CD4-positive, alpha-beta T cell treated with Interleukin-4 for 4 hours (primary cell): ENCODE measurements at places on chromosomes 16 and 17.

- DNase-seq, result peak; percentile 6
Measured at GRCh38 chr17:76076765-76077583, 2.0 kb upstream of the ZACN start.

DNA sequence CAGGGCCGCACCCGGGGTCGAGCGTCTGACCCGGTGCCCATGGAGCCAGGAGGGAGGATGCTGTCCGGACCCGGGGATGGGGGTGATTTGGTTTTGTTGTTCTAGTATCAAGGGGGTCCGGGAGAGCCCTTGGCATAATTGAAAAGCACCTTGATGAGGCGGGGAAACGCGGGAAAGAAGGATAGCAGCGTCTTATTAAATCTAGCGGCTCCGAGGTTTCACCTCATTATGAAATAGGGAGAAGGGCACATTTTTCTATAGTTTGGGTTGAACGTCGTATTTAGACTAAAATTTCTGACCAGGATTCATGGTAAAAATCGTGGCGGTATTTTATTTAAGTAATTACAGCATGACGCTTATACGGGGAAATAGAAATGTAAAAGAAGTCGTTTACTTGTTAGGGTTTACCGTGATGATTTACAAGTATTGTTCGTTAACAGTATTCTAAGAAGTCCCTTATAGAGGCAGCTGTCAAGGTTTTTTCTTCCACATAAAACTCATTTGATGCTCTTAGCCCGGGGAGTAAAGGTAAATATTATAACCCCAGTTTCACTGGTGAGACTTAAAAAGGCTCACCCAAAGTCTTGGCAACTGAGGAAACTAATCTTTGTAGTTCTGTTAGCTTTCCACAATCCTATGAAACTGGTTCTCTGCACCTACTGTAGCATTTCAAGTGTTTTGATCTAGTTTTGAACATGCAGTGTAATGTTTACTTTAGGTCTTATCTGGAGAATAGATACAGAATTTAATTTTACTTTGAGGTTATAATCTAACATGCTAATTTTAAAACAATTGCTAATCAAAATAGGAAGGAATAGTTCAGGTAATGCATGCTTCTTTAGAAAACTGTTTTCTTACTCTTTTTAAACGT lies 756 bp downstream of the LUC7L3 start:
- DNase-seq, result no peak

GRCh38 chr16:79483336-79483735 lies 117.2 kb downstream of the MAF start:
- DNase-seq, result no peak

DNA sequence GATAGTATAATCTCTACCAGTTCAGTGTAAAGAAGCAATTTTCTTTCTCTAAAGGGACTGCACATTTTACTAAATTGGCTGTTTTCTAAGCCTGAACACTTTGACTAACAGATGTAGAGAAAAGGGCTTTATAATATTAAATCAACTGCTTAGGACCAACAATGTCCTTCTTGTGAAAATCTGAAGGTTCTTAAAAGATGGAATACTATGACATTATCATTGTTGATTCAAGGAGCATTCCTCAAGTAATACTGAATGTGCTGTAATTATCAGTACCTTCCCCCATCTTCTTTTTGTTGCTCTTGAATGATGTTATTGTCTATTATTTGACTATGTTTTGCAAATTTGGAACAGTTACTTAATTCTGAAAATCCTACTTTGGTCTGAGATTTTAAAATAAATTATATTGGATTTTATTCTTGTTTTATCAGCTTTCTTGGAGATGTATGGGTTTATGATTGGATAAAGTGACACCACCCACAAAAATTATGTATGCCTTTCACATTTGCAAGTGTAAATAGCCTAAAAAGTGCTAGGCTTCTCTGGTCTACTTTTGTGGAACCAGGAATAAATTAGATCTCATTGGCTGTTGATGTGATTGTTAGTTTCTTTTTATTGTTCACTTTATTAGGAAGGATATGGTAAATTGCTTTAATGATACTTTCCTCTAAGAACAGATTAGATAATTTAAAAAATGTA lies 53.0 kb downstream of the TAOK1 start:
- no peak for DNase-seq

DNA sequence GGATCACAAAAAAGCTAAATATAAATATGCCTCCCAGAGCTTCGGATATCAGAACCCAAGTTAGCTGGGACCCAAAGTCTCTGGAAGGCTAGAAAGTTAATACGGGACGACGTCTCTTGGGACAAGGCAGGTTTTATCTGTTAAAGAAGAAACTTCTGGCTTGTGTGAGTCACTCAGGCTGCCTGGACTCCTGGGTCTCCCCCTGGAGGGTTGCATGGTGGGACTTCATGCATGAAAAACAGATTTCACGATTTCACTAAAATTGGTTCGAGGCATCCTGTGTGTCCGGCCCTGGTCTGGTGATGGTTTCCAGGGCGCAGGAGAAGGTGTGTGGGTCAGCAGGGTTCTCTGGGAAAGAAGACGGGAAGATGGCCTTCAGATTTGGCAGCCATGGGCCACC lies 47.0 kb downstream of the COX4I1 start:
- no peak for DNase-seq

DNA sequence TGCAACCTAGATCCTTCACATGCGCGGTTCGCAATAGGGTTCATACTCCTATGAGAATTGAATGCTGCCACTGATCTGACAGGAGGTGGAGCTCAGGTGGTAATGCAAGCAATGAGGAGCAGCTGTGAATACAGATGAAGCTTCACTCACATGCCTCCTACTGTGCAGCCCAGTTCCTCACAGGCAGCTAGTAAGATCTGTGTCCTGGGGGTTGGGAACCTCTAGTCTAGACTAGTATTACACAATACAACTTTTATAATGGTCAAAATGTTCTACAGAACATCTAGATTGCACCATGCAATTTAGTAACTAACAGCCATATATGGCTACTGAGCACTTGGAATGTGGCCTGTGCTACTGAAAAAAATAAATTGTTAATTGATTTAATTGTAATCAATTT lies 26.7 kb downstream of the ABCA5 start:
- DNase-seq, result no peak

DNA sequence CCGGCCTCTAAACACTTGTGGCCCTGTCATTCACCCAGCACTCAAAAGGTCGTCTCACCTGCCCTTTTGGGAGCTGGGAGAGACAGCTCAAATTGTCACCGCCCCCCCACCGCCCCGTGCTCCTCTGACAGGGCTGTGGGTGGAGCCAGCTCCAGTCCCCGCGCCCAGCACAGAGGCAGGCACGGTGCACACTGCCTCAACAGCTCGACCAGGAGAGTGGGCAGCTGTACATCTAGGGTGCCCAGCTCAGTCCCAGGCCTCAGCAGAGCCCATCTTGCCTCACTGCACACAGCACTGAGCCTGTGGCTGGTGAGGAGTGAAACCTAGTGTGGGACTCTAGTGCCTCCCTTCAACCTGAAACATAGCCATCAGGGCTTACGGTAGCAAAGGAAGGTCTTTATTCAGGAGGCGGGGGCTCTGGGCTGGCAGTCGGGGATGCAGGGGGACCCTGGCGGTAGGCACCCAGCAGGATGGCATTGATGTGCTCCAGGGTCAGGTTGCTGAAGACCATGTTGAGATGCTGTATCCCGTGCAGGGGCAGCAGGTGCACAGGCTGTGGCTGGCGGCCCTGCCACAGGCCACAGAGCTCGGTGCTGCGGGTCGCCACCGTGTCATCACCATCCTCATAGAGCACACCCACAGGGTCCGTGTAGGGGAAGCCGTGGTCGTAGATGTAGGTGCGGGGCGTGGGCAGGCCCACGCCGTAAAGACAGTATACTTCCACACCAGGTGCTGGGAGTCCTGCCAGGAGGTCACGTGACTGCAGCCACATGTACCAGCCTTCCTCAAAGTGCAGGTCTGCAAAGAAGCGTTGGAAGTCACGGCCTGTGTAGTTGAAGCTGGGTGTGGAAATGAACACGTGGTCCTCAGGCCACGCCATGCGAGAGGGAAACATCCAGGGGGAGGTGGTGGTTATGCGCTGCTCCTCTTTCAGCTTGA lies 3.1 kb upstream of the PSMB10 start:
- peak; percentile 24 for DNase-seq
